Activated naive CD4-positive, alpha-beta T cell treated with Interleukin-2 at 50 U/mL for 16 hours (primary cell): ENCODE measurements at places on chromosomes 5 and 9.

- no peak for DNase-seq
Measured at GRCh38 chr5:160957312-160957861, 105.4 kb upstream of the ATP10B start.

DNA sequence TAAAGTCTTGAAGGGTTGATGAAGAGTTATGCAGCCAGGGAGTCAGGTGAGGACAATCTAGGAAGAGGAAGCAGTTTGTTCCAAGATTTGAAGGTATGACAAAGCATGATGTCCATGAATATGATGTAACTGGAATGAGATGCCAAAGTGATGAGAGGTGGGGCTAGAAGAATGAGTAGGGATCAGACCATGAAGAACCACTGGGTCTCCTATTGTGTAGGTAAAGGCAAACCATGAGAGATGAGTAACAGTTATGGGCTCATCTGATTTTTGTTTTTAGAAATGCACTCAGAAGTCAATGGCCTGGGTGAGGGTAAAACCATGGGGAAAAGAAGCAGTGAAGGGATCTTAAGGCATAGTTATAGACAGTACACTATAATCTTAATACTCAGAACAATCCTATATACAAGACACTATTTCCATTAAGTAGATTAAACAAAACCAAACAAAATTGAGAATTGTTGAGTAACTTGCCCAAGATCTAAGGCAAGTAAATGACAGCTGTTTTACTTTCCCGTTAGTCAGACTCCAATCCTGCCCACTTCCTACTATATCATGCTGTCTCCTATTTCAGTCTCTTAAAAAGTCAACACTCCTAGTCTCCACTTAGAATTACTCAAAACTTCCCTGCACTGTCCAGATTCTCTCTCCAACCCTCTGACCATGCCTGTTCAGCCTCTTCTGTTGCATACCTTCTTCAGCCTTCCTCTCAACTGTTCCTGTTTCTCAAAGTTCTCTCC, 393.8 kb upstream of the MEF2C start:
- no peak for DNase-seq

- no peak for DNase-seq
Measured at GRCh38 chr5:180201051-180201987, 7.7 kb downstream of the RASGEF1C start.

DNA sequence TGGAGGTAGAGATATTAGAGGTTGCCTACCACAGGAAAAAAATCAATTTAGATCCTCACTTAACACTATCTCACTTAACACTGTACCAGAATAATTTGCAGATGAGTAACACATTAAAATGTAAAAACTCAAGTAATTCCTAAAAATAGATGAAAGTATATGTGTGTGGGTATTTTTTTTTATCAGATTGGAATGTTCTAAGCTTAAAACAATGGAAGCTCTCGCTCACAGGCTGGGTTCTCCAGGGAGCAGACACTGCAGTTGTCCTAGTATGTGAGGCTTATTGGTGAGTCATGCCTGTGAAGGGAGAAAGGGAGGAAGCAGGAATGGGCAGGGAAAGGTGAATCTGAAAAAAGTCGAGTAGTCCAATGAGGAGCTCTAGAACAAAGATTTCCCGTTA, 181.3 kb upstream of the ZNF608 start:
- DNase-seq: no peak

DNA sequence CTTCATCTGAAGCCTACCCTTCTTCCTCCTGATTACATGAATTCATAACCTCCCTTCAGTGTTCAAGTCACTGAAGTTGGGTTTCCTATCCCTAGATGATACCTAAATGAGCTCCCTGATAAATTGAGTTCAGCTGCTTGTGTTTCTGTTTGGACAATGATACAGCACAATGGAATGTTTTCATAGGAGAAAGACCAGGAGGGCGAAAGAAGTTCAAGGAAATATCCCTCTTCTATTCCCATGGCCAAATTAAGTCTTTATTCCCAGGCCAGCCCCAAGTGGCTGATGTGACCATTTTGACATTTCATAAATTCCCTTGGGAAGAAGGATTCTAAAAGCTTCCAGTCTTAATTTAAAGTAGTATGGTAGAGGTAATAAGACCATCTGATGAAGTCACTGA, 555.8 kb upstream of the CLINT1 start:
- DNase-seq: no peak

- DNase-seq: no peak
Measured at GRCh38 chr9:28628031-28628430, 1054.8 kb upstream of the C9orf72 start.

DNA sequence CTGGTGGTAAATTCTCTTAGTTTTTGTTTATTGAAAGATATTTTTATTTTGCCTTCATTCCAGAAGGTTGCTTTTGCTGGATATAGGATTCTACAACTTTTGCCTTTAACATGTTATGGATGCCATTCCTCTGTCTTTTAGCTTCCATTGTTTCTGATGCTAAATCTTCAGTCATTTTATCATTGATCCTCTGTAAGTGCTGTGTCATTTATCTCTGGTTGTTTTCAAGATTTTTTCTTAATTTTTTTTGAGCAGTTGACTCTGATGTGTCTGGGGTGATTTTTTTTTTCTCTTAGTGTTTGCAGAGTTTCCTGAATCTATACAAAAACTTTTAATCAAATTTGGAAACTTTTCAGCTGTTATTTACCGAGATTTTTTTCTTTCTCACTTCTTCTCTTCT, 6.4 kb downstream of the CARD6 start:
- no peak for DNase-seq

DNA sequence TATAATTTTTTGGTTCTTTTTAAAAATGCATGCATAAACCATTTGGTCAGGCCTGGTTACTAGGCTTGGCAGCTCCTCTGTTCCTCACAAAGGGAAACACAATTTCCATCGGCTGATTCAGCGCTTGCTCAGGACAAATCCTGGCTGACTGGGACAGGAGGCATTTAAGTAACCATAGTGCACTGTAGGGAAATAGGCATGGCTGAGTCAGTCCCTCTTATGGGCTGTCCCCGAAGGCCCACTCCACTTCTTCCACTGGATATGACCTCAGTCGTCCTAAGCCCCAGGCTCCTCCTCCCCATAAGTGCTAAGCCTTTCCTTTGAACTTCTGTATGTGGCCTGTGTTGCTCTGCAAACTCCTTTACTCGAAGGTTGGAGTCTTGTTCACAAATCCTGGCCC, 71.2 kb upstream of the GLIS3 start:
- DNase-seq: no peak

GRCh38 chr5:51185850-51186329, 197.4 kb upstream of the ISL1 start:
- DNase-seq: no peak

DNA sequence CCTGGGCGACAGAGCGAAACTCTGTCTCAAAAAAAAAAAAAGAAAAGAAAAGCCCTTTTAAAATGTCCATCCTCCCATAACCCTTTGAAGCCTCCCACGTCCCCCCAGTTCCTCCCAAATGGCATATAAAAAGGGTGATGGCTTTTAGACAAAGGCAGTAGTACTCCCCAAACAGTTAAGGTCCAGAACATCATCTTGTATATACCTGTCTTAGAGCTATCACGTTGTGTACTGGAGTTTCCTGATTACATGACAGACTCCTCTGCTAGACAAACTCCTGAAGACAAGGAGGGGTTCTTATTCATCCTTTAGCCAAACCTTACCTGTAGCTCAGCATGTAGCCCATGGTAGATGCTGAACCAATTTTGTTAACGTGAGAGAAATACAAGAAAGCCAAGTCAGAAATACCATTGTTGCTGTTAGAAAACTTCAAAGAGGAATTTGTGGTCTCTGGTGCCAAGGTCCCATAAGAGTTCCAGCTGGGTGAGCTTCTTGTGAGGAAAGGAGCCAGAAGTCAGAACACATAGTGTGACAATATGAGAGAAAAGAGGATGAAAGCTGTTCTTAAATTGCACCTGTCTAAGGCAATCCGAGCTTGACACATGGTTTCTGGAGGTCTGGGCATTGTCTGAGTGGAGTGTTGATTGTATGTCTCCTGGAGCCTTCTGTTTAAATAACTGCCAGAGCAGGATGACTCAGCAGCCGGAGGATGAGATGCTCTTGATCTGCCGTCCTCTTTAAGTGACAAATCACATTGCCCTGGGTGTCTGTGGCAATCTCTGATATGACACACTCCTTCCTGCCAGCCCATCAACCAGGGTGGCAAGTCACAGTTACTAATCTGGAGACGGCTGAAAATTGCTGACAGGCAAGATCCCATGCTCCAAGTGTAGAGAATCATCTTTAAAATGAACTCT, 69.1 kb downstream of the ARRDC3 start:
- DNase-seq: peak; percentile 85

DNA sequence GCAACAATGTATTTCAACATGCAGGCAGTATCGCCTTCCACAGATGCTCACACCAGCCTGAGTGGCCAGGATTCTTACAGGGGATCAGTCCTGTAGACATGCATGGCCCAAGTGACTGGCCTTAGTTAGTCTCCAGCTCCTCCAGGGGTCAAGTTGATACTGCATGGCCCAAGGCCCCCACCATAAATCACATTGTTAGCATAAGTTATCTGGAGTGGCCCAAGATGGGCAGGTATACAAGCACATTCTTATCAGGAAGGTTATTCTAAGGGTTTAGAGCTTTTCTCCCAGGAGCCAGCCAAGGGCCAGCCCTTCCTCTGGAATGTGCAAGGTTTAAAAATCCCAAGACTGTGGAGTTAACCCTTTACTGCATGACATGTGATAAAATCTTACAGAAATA, 230.9 kb upstream of the NFIL3 start:
- DNase-seq: no peak
